ENCODE measurements at places on chromosomes 16 and 17. TPM values are rescaled to one million over a fixed set of nuclear protein-coding genes. Genes with fewer than 3 reads are reported as not detected.

DNA sequence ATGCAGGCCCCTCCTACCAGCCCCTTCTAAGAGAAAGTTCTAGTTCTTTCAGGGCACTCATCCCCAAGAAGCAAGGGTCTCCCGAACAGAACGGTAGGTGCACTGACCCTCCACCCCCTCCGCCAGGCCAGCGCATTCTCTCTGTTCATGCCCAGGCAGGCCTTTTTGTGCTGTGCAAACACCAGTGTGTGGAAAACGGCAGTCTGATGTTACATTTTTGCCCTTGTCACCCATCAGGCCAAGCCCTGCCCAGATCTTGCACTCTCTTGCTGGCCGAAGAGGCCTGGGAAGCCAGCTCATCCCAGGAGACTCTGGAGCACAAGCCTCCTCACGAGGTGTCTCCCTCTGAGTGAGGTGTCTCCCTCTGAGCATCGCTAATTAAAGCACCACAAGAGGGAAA, 16.1 kb upstream of the MTSS2 start:
- no peak for DNase-seq

DNA sequence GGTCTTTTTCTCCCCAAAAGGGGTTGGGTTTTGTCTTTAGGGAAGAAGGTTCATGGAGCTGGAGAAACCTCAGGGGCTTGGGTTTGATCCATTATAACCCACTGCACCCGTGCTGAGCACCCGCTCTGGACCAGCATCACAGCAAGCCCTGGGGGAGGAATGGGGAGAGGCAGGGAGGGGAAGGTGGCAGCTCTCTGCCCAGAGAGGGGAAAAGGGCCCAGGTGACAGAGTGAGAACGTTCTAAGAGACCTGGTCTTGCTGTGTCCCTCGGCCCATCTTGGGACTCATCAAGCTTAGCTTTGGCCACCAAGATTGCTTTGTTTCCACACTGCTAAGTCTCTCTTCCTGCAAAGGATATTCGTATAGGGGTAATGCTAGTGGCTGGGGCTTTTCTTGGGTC, 38.2 kb upstream of the TAC4 start:
- DNase-seq = no peak

DNA sequence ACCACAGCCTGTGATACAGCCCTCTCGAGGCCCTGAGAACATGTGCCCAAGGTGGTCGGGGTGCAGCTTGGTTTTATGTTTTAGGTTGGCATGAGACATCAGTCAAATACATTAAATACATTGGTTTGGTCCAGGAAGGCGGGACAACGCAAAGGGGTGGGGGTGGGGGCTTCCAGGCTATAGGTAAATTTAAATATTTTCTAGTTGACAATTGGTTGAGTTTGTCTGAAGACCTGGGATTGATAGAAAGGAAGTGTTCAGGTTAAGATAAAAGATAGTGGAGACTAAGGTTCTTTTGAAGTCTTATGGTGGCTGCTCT, 1.2 kb upstream of the ZKSCAN2 start:
- DNase-seq = no peak

GRCh38 chr17:44911133-44912001, 3.9 kb downstream of the GFAP start:
- no peak for DNase-seq

DNA sequence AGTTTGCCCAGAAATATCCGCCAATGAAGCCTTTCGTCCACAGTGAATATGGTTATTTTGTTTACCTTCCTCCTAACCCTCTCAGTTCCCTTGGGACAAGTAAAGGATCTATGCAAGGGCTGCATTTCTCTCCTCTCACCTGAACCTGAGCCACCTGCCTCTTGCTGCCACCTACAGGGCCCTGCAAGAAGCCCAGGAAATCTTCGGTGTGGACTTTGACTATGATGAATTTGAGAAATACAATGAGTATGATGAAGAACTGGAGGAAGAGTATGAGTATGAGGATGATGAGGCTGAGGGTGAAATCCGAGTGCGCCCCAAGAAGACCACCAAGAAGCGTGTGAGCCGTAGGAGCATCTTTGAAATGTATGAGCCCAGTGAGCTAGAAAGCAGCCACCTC, 14.0 kb downstream of the SUPT6H start:
- no peak for DNase-seq

DNA sequence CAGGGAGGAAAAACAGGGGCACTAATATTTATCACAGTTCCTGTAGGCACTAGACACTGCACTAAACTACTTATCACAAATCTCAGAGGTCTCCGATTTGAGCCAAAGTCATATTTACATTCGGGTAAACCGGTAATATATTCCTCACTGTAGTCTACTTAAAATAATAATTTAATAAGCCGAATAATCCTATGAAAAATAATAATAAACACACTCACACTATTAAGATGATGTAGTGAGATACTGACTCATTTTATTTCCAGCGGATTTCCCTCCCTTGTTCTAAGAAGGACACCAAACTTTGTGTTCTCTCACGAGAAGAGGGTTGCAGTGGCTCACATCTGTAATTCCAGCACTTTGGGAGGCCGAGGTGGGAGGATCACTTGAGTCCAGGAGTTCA, 36.6 kb upstream of the TNRC6A start:
- DNase-seq = no peak

- DNase-seq = no peak
Observed at GRCh38 chr16:23947838-23948237, 112.1 kb downstream of the PRKCB start.

GRCh38 chr16:79564671-79565107, 35.8 kb downstream of the MAF start:
- no peak for DNase-seq

DNA sequence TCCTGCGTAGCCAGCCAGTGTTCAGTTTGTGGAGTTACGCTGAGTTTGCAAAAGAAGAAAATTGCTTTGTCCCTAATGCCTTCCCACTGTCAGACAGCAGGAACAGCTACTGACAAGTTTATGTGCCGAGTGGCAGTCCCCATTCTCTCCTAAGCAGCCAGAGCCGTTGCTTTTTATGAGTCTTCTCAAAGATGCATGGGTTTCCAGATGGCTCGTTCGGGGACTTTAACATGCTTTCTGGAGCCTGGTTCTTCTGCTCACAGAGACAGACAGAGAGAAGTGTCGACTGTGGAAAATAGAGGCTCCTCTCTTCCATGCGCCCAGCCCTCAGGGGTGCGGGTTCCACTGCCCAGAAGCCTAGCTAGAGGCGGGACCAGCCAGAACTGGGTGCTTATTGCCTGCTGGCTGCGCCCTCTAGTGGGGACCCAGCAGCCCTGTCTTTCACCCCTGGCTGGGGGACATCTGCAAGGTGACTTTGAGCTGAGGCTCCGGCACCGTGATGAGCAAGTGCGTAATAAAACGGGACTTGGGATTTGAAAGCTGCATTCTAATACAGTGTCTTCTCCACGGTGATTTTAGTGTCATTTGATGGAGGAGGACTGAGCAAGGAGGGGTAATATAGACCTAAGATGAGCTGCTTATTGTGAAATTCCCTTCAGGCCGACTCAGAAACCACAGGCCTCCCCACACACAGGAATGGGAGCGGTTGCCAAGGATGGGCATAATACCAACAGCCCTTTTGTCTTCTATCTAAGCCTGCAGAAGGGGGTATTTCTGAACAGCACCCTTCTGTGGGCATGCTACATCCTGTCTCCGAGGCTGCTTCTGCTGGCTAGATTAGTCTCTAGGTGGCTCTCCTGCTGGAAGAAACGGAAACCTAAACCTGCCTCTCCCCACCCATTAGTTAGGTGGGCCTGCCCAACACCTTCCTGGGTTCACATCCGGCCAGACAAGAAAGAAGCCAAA, 73.1 kb downstream of the CCDC182 start:
- no peak for DNase-seq

DNA sequence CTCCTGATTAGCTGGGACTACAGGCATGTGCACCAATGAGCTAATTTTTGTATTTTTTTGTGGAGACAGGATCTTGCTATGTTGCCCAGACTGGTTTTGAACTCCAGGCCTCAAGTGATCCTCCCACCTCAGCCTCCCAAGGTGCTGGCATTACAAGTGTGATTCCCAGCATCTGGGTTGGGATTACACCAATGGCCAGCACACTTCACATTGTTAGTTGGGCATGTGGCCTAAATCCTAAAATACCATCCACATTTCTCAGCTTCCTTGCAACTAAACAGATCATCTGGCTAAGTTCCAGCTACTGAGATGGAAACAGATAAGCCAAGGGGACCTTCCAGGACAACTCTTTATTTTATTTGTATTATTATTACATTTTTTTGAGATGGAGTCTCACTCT, 9.9 kb downstream of the RABEP2 start:
- no peak for DNase-seq

GRCh38 chr17:57559634-57560318, 185.3 kb downstream of the CCDC182 start:
- no peak for DNase-seq

DNA sequence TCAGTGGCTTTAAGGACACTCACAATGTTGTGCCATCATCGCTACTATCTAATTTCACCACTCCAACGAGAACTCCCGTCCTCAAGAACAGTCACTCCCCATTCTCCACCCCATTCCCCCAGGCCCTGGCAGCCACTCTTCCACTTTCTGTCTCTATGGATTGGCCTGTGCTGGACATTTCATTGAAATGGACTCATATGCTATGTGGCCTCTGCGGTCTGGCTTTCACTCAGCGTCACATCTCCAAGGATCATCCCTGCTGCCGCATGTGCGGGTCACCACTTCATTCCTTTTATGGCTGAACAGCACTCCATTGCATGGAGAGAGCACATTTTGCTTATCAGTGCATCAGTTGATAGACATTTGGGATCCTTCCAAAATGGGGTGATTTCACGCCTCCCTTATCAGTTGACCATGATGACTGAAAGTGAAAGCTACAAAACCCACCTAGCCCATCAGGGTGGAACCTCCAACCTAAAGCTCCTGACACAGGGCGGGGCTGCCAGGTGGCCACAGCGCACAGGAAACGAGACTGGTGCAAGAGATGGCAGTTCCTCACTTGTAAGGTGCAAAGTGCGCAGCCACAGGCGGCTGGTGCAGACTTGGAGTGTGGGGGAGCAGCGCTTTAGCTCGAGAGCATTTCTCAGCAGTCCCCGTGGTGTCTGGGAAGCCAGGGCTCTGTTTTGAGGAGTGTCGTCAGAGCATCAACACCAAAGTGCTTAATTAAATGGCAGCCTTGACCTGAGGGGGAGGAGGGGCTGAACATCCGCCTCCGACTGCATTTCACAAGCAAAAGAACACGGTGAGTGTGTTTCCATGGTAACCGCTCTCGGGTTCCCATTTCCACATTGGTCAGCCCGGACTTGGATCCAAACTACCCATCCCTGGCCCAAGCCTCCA, 23.8 kb downstream of the COTL1 start:
- no peak for DNase-seq

DNA sequence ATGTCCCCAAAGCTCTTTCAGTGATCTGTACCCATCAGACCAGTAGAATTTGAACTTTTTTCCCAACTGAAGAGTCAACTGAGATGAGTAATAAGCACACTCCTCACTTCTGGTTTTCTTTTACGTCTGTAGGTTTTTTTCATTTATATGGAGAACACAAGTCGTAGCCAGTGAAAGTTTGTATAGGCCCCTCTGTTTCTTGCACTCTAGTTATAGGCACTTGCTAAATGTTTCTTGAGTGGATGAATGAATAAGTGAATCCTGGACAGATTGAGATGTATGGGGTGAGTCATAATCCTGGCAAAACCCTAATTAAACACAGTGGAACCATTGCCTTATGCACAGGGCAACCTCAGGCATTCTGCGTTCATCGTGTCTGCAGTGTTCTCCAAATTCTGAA, 193.7 kb upstream of the TBX2 start:
- DNase-seq = no peak

DNA sequence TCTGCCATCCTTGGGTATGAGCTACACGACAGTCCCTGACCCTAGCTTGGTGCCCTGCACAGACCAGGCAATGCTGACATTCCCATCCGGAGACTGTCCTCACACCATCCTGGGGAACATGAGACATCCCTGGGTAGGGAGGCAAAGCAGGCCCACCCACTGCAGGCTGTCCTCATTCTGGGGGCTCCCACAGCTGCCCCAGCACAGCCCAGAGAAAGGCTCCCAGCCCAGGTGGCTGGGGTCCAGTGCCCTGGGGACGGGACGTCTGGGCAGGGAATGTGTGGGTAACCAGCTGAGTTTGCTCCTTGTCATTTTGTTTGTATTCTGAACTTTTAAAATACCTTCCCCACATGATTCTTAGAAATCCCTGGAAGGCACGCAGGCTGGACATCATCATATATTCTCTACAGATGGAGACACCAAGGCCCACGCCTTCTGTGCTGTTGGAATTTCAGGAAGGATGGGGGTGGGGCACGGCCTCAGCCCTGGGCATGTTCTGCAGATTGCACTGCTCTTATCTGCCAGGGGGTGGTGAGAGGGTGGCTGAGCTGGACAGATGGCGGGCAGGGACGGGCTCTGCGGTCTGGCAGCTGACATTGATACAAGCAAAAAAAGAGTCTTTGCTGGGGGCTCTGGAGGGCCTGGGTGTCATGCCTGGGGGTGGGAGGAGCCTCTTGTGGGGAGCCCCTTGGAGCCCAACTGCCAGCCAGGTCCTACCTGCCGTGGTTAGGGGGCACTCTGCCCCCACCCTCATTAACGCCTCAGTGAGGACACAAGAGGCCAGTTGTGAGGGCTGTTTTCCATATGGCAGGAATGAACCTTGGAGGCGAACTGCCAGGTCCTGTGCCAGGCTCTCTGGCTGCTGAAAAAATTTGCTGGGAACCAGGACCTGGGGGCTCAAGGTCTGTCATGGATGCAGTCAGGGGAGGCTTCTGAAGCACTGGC, 28.4 kb downstream of the LRRC75A start:
- DNase-seq = no peak

DNA sequence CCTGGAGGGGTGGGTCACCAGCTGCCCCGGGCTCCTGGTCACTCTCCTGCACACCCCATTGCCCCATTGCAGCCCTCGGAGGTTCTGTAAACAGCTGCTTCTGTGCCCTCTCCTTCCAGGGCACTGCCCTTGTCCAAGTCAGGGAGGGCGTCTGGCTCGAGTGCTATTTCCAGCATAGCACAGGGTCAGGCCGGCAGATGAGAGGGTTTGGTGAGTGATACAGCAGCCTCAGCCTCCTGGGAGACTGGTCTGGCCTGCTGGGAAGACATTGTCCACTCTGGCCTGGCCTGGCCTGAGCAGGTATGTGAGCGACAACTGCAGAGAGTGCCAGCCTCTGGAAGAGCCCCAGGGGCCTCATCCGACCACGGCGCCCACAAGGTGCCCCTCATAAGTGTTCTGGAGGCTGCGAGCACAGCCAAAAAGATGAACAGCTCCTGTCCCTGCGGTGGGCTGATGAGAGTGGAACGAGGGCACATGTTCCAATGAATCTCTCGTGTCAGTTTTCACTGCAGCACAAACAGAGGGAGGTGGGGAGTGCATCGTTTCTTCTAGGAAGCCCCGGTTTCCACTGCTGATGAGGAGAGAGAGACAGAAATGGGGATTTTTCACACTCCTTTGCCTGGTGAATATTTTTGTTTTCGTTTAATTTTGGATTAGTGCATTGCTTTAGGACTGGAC, 105.8 kb upstream of the SDK2 start:
- DNase-seq = no peak

Gene ABCC11
- 0.20 TPM for total RNA-seq

Gene RAMP2
- 16.4 TPM for total RNA-seq

Gene ABCC3
- 5.9 TPM for total RNA-seq

Gene KARS1
- total RNA-seq = 74.2 TPM

Gene DRC3
- total RNA-seq = 3.1 TPM

Gene TEX19
- total RNA-seq = not detected

Gene NHLRC4
- total RNA-seq = 0.59 TPM

Gene TEKT5
- 0.59 TPM for total RNA-seq
